Umbilical cord (tissue), 2 donors: ENCODE measurements at places on chromosomes 2 and 18. TPM values are rescaled to one million over a fixed set of nuclear protein-coding genes. Genes with fewer than 3 reads are reported as not detected.

Gene TCF4
- total RNA-seq, result 136 TPM

Gene TGFA
- total RNA-seq, result 5.8 TPM

Gene MARCHF4
- total RNA-seq, result 1.9 TPM

Gene MAP3K2
- 63.3 TPM for total RNA-seq

Gene CYRIA
- total RNA-seq, result 7.2 TPM

Gene GPR75
- total RNA-seq, result 0.72 TPM

- no peak for DNase-seq
Observed at GRCh38 chr2:71800851-71801250, 346.8 kb downstream of the CYP26B1 start.

GRCh38 chr2:100716581-100716980, 103.4 kb upstream of the NPAS2 start:
- no peak for DNase-seq

- DNase-seq, result no peak
Observed at GRCh38 chr2:241049739-241050623, 51.6 kb downstream of the SNED1 start.

GRCh38 chr18:58803978-58804377, 60.7 kb upstream of the ZNF532 start:
- no peak for DNase-seq

GRCh38 chr2:236112466-236112865, 55.7 kb downstream of the GBX2 start:
- no peak for DNase-seq

DNA sequence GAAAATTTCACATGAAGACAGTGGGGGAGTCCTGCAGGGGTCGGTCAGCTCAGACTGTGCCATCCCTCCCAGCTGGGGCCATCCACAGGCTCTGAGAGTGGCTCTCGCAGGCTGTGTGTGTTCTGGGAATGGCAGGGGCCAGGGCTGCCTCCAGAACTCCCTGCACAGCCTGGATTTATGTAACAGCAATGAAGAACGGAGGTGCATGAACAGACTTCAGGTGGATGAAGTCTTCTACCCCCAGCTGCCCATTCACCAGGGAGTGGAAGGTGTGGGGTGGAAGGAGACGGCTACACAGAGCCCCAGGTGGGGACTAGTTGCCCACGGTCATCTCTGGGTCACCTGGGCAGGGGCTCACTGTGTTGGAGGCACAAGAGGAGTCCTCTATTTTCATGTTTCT, 56.1 kb upstream of the HDAC4 start:
- no peak for DNase-seq

DNA sequence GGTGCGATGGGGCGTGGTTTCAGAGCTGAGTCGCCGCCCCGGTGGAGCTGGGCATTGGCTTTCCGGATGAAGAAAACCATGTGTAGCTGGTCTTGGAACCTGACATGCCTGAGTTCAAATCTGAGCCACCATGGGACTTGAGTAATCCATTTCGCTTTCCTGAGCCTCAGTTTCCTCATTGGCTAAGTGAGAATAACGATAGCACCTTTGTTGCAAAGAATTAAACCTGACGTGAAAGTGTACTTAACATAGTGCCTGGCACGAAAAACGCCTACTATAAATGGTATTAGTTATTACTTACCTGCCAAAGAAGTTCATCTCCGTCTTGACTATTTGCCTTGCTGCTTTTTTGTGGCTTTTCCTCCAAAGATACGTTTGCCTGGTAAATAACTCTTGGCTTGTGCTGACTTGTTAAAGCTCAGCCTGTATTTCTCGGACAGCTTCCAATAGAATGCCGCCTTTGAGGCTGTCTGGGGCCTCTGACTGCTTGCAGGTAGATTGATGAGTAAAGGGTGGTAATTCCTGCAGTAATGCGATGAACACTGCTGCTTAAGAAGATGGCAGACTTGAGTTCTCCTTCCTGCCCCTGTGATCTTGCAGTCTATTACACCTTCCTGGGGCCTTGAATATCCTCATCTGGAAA, 1.3 kb downstream of the CDCA7 start:
- peak; percentile 22 for DNase-seq

DNA sequence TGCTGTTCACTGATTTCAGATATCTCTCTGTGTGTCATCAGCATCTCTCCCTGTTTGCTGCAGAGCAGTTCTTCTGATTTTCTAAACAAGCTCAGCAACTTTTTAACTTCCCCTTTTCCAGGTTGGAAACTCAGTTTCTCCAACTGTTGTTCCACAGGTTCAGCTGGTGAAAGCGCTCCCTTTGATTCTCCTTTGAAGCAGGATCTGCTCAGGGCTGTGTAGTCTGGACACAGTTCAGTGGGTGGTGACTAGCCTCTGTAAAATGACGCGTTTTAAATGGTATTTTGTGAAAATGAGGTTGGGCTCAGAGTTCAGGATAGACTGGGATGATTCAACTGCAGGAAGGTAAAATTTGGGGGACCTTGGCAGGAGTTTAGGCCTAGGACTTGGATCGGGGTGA, 106.3 kb downstream of the TRIM43 start:
- DNase-seq, result no peak

DNA sequence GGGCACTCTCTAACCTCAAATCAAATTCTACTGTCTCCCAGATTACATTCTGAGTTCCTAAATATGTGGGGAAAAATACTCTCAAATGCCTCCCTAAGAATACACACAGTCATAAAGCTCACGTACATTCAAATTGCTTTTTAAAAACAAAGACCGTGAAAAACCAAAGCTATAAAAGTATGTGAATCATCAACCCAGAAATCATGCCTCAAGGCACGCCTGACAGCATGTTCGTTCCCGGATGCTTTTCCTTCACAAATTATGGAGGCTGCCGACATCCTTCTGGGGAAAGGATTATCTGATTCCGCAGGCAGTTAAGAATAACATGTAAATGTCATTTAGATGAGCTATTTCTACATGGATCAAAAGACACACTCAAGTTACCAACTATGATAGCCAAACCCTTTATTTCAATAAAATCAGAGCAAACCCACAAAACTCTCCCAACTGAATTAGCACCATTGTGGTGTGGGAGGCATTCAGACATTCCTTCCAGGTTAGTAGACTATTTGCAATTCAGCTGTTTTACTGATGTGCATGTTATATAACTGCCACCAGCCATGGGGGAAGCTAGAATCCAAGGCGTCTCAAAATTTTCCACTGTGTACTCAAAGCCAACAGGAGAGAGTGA, 398.2 kb upstream of the TRIB2 start:
- DNase-seq, result peak; percentile 42

GRCh38 chr2:124886216-124886615, 861.1 kb downstream of the CNTNAP5 start:
- DNase-seq, result no peak

GRCh38 chr2:213199871-213200270, 48.5 kb upstream of the IKZF2 start:
- no peak for DNase-seq

- DNase-seq, result no peak
Observed at GRCh38 chr2:107437807-107438206, 388.9 kb upstream of the RGPD4 start.
